Posterior cingulate gyrus (tissue), 11 donors: ENCODE measurements at places on chromosomes 2 and 18.

GRCh38 chr2:190582736-190583506 is 48.4 kb upstream of the NEMP2 start:
- DNase-seq, result no peak

- DNase-seq, result no peak
Observed at GRCh38 chr18:56987236-56987635, 159.7 kb upstream of the BOD1L2 start.

- no peak for DNase-seq
Observed at GRCh38 chr2:165877565-165878550, 75.7 kb downstream of the TTC21B start.

DNA sequence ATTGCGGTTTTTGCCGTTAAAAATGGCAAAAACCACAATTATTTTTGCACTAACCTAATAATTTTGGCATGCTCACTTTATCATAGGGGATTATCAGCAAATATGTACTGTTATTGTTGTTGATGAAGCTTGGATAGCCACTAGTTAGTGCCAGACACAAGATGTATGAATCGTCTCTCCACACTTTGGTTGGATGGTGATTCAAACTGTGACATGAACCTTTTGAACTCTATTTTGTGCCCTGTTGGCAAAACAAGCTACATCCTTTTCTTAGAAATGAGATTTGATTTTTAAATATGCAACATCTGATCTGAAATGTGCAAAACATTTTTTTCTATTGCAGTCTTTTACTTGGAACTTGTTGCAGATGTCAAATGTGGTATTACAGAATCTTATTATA is 48.8 kb upstream of the DTNB start:
- no peak for DNase-seq

DNA sequence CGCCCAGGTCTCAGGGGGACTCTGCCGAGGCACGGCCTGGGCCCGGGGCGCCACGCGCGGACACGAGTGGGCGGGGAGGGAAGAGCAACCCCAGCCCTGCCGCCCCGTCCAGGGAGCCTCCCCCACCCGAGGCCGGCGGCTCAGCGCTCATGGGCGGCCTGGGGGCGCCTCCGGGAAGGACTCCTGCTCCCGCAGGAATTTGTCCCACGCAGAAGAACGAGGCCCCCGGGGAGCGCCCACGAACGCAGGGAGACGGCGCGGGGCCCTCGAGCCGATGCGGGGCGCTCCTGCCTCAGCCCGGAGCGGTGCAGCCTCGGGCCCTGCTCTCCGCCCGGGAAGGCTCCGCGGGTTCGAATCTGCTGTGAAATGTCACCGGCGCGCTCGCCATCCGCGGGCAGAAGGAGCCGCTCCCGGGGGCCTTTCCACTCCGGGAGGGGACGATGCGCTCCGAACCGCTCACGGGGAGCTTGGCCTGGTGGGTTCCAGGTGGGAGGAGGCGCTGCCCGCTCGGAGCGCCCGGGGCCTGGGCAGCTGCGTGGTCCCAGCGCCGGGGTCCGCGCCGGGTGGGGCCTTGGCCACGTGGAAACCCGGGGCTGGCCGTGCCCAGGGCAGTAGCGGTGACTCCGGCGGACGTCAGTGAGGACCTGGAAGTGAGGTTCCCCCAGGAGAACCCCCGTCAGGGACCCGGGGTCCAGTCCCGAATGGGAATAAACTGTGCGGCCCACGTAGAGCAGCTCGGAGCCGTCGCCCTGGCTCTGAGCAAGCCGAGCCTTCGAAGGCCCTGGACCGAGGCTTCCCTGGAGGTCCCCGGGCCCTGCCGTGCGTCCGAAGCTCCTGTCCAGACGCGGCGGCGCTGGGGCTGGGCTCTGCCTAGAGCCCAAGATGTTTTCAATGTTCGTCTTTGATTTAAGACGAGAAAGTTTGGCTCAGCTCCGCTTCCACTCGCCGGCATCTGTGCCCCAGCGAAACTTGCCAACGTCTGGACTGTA is 41.4 kb upstream of the CTDP1 start:
- DNase-seq, result no peak
